ENCODE measurements at places on chromosomes 16 and 17.

- DNase-seq, result no peak
These were observed 23.9 kb upstream of the CPSF4L start for GRCh38 chr17:73285603-73285908.

DNA sequence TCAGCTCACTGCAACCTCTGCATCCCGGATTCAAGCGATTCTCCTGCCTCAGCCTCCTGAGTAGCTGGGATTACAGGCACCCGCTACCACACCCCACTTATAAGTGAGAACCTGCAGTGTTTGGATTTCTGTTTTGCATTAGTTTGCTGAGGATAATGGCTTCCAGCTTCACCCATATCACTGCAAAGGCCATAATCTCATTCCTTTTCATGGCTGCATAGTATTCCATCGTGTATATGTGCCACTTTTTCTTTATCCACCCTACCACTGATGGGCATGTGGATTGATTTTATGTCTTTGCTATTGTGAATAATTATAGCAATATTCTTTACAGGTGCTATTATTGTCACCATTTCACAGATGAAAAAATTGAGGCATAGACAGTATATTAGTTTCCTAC, 301.0 kb upstream of the MAF start:
- DNase-seq, result no peak

- DNase-seq, result no peak
These were observed 5.7 kb upstream of the BANP start for GRCh38 chr16:87945351-87946042.

- DNase-seq, result peak; percentile 20
These were observed 680 bp downstream of the SKA2 start for GRCh38 chr17:59154292-59154720.

- DNase-seq, result no peak
These were observed 65.9 kb downstream of the SCNN1B start for GRCh38 chr16:23367988-23368387.

- DNase-seq, result no peak
These were observed at the start of gene CBFA2T3 for GRCh38 chr16:88977018-88977811. Gene CBFA2T3 (minus strand): TSS chr16:88977207. CDS start chr16:88976807, 400 bp downstream.

- DNase-seq, result peak; percentile 2
These were observed 215.4 kb downstream of the SEC14L1 start for GRCh38 chr17:77356109-77356689.

DNA sequence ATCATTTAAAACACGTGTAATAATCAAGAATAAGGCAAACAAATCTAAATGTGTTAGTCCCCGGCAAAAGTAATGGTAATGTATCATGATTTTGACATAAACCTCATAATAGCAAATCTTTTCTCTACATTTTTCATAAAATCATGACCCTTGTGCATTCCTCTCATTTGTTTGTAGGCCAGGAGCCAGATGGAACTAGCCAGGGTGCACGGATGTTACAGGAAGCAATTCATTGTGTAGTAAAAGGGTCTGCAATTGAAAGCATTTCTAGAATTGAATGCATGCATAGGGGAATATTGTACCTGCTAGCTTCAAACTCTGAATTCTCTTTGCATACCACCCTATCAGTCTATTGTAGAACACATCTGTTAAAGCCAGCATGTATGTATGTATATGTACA, 66.6 kb downstream of the CNTNAP4 start:
- DNase-seq, result no peak

GRCh38 chr16:22926105-22926751, 112.3 kb downstream of the HS3ST2 start:
- no peak for DNase-seq

GRCh38 chr17:48869821-48870318, 22.7 kb upstream of the ATP5MC1 start:
- DNase-seq, result no peak

GRCh38 chr17:35684055-35684802, 47.2 kb upstream of the RASL10B start:
- no peak for DNase-seq
